ENCODE measurements at places on chromosomes 6 and 20.

DNA sequence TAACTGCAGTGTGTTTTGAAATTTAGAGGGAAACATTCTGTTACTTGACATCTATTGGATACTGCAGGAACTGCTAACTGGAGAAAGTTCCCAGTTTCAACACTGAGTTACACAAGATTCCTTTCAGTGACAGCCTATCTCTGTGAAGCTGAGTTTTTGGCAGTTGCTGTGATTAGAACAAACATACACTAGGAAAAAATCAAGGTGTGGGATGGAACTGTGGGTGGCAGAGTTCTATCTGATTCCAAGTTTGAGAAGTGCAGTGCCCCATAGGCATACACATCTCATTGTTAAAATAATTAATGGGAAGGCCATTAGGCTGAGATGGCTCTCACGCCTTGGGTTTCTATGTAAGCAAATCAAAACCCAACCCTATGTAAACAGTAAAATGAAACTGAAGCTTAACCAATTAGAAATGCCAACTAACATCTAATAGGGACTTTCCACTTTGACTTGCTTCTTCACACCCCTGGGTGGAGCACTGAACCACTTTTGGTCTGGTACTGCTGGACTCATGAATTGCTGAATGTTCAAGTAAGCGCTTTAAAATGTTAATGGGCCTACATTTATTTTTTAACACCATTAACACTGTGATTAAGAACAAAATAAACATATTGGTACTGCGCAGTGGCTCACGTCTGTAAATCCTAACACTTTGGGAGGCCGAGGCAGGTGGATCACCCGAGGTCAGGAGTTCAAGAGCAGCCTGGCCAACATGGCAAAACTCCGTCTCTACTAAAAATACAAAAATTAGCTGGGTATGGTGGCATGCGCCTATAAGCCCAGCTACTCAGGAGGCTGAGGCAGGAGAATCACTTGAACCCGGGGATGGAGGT lies 55.2 kb upstream of the TBC1D7 start:
- DNase-seq, result no peak

DNA sequence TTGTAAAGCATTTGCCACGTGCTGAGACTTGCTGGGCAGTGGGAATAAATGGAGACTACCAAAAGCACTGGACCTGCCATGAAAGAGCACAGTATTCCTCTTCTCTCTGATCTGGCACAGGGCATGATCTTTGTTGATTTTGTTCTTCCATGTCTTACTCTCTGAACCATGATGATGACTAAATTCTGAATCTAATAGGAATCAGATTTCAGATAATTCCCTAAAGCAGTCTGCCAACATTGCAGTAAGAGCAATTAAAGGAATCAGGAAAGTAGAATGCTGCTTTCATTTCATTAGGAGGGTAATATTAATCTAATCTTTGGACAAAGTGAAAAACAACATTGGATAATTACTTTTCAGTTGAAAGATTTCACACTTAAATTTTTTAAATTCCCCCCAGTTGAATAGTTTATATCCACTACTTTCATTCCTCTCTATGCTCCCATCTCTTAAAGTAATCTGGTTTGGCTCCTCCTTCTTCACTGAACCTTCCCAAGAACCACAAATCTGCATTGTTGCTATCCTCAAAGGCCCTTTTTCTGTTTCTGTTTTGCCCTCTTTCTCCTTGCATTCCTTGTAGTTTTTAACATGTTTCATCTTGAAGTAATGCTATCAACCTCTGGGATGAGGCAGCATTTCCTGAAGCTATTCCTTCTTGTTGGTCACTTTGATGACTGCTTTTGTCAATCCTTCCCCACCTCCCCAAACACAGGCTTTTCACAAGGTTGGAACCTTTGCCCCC lies 243.2 kb upstream of the TENT5A start:
- no peak for DNase-seq

DNA sequence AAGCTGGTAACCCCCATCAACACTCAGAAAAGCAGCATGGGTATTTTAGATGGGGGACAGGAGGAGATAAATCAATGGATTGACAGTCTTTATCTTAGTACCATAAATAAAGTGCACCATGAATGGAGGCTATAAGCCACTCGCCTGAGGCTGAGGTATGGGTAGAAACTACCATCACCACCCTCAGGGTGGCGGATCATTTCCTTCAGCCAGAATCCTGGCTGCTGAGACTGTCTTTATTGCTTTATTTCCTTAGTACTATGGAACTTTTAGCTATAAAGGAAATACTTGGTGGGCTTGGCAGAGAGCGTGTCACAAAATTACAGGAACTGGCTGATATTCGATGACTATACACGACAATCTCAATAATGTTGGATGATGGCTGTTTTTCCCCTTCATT lies 52.2 kb downstream of the STK38 start:
- no peak for DNase-seq

DNA sequence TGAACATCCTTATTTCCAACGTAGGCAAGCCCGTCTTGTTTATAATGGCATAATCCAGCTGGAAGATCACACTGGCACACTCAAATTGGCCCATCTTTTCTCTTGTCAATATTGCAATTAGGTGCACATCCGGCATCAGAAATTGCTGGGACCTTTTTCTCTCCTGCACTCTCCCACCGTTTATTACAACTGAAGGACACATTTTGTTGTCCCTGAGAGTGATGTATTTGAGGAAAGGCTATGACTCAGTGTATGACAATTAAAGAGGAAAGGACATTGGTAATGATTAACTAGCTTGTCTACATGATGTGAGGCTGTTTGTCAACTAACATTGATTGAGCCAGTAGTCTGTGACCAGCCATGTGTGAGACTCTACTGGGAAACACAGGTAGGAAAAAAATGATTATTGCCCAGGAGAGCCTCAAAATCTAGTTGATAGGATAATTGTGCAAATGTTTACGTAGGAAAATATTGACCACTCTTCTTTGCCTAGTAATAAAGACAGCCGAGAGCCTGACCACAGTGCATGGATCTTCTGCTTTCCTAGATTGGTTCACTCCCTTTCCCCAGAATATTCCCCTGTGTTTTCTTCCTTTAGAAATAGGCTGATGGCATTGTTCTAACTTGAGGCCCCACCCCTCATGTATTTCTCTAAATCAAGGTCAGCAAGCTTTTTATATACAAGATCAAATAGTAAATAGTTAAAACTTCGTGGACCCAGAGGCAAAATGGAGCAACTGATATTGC lies 230.0 kb upstream of the BTBD3 start:
- DNase-seq, result no peak

DNA sequence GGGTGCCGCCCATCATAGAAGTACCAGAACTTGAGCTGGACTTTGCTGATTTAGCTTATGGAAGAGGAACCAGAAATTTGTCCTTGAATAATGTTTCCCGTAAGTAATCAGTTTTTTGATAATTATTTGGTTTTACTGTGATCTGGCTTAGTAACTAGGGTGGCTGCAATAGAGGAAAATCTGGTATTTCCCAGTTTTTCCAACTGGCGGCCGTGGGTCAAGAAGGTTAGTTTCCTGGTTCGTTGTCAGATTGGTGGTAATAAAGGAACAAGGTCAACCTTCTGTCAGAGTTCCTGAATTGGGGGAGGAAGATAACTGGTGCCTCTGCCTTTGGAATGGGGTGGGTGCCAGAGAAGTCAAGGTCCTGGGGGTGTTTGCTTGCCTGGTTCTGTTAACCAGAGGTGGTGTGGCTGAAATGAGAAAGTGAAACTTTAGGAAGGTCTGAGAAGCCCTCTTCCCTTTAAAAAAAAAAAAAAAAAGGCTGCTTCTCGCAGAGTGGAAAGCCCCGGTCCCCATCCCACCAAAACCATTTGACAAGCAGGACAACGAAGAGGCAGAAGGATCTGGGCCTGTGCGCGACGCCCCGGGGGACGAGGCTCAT lies at the start of gene CALHM6:
Gene CALHM6, plus strand, starts transcription at position 45 of the 601 bp plus-strand sequence. Its CDS starts 555 bp downstream, at position 600.
- DNase-seq, result no peak

DNA sequence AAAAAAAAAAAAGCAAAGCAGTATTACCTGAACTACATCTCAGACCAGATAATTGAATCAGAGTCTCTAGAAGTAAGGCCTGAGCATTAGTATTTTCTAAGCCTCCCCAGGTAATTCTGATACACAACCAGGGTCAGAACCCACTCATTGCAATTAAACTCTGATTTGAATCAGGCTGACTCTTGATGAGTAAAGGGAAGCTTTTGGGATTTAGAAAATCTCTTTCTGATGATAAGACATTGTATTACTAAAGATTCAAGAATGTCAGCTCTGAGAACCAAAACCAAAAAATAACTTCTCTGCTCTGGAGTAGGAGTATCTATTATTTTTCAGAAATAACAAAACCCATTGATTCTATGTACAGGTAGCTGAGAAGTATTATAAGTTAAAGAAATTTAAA lies 100.1 kb upstream of the COL21A1 start:
- no peak for DNase-seq

DNA sequence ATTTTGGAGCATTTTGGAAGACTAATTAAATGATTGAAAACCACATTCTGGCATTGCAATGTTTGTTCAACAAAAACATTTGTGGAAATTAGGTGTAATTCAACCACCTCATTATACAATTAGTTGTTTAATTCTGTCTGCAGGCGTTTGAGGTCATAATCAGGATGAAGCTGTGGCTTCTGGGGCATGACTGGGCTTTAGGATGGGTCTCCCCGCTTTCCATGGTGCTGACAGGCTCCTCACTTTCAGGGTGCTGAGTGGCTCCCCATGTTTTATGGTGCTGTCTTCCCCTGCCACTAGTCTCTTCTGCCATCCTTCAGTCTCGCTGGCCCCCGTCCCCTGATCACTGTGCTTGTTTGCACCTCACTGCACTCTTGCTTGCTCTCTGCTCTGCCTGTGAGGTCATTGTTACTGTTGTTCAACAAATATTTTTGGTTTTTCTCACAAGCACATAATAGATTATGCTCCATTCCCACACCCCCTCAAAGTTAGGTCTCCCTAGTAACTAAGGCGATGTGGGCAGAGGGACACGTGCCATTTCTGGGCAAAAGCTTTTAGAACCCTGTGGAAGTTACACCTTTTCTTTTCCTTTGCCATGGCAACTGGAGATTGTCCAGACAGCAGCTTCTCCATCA lies 25.4 kb upstream of the ZNF831 start:
- DNase-seq, result no peak

DNA sequence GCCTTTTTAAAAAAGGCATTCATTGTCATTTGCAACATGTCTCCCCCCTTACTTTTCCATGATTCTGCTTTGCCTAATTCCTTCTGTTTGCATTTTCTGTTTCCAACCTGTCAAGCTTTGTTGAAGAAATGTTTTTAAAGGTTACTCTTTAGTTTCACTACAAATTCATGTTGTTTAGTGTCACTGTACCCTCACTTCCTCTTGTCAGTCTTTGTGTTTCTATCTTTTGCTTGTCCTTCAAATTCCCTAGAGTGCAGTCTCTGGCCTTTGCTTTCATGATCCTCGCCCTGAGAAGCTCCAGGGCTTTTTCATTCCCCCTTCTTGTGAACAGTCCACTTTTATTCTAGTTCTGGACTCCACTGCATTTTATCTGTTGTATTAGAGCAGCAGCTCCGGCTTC lies 90.6 kb downstream of the MAP3K4 start:
- DNase-seq, result no peak

DNA sequence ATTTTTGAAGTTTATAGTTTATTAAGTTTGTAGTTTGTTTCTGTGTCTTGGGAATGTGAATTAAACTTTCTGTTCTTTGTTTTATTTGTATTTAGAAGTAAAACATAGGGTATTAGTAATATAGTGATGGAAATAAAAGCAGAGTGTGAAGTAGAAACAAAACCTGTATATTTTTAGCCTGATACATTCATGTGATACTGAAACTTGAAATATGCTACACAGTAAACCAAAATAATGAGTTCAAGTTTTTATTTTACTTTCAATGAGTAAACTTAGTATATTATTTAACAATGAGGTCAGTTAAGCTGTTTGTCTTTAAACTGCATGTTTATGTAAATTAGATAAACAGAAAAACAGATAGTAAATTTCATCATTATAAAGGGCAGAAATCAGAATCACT lies 1592.6 kb downstream of the GRIK2 start:
- DNase-seq, result no peak

GRCh38 chr6:23329086-23329485 lies 759.7 kb downstream of the HDGFL1 start:
- no peak for DNase-seq

DNA sequence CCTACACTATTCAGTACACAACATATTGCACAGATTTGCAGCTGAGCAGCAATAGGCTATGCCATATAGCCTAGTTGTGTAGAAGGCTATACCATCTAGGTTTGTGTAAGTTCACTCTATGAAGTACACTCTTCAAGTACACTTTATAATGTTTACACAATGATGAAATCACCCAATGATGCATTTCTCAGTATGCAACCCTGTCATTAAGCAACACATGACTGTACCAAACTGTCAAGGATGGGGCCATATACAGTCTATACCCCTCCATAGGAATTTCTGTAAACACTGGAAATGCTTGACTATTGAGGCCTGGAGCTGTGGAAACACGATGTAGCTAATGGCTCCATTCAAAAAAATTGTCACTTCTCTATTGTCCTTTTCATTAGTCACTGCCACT lies 535.4 kb downstream of the EPM2A start:
- DNase-seq, result peak; percentile 36

DNA sequence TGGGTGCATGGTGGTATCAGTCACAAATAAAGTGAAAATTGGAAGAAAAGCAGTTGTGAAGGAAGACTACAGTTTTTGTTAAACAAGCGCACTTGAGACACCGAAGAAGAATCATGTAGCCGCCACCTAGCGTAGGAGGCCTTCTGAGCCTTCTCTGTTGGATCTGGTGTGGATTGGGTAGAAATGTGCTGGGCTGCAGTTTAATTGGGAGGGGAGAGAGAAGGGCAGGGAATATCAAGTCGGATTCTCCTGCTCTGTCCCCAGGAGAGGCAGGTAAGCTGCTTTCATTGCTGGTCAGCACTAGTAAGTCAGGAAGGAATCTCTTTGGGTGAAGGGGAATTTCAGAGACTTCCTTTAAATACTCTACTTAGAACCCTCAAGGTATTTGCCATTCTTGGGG lies 1.2 kb upstream of the FABP7 start:
- DNase-seq, result no peak

- no peak for DNase-seq
Observed at GRCh38 chr6:72950114-72950860, 275.0 kb downstream of the KHDC1L start.

All from NCI-H345 (cell line).